ENCODE measurements at places on chromosomes 3 and 15.
A peak's percentile ranks its signal among the peaks of the same experiment; 100 is the strongest.

GRCh38 chr15:71385026-71385425, 269.8 kb downstream of the THSD4 start:
- DNase-seq: no peak

DNA sequence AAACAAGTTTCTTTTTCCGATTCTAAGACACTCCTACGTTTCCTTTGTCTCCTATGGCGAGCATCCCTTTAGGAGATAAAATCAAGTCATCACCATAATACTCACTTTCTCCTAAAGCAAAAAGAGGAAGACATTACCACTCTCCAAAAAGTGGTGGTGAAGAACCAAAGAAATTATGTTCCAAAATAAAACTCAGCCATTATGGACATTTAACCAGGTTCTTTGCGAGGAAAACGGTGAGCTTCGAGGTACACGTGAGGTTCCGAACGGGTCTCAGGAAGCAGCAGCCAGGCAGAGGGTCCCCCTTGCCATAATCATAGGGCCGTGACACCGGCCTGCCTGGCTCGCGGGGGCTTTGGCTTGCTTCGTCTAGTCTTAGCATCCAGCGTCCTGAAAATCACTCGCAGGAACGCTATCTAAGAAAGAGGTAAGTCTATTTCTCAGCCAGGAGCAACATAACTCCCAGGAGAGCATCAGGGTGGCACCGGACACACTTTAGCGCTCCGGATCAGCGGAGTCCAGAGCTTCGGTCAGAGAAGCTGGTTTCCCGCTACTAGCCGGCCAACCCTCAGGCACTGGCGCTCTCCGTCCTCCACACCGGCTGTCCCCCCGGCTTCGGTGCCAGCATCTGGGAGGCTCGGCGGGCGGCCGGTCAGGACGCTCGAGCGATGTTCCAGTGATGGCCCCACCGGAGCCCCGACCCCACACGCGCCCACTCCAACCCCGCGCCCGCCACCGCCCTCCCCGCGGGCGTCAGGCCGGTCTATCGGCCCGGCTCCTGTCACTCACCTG, 581 bp downstream of the IP6K1 start:
- no peak for DNase-seq

GRCh38 chr3:45937206-45938042, 5.8 kb upstream of the CXCR6 start:
- DNase-seq: no peak

DNA sequence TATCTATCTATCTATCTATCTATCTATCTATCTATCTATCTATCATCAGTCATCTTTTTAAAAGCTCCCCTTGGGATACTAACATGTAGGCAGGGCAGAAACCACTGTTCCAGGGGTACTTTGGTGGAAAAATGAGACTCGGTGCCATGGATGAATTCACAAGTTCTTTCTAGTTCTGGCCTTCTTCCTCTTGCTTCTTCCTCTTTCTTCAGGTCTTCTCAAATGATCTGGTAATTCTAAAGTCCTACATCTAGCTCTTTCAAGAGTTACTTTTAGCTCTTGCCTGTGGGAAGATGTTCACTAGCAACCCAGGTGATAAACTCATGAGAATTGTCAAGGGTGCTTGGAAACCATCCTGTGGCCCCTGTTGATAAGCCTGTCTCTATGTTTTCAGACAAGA, 168.5 kb upstream of the TBC1D5 start:
- DNase-seq: no peak

- DNase-seq: no peak
Observed at GRCh38 chr3:127140501-127141460, 52.1 kb upstream of the PRR23E start.

DNA sequence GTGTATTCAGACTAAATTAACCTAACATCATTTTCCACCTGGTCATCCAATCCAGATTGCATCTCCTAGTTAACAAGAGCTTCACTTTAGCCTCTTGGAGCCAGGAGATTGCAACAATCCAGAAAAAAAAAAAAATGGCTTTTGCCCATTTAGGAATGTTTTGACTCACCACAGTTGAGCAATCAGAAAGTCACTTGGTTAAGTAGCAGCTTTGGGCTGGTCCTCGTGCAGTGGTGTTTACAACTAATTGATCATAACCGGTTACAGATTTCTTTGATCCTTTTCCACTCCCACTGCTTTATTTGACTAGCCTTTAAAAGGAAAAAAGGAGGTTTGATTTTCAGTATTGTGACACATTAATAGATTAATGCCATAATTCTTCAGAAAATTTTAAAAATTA, 688.8 kb upstream of the CCDC54 start:
- DNase-seq: no peak

DNA sequence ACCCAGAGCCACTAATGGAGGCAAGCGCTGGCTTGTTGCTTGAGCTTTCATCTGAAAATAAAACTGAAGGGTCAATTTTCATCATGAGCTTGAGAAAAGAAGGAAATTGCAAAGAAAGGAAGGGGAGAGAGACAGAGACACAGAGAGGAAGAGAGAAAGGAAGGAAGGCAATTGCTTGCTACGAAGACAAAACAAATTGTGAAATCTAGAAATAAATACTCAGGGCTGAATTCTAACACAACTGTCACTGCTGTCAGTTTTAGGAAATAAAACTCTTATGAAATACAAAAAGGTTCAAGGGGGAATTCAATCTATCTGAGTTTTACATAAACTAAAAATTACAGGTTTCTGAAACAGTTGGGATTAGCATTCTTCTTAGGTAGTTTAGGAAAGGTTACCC, 36.7 kb downstream of the FOXP1 start:
- DNase-seq: no peak

DNA sequence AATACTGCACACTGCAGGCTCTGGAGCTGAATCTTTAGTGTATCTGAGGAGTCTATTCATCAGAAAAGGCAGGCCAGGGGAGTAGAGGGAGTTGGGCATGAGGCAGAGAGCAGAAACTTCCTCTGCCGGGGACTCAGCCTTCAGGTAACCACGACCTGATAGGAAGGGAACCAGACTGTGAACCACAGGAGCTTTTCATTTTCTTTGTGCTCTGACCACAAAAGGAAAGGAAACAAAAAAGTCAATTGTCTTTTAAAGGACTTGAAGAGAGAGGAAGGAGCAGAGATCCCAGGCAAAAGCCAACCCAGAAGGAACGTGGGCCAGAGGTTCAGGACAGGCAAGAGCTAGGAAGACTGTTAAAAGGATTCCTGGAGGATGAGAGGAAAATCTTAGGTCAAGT, 573.3 kb downstream of the EPHB1 start:
- DNase-seq: no peak

DNA sequence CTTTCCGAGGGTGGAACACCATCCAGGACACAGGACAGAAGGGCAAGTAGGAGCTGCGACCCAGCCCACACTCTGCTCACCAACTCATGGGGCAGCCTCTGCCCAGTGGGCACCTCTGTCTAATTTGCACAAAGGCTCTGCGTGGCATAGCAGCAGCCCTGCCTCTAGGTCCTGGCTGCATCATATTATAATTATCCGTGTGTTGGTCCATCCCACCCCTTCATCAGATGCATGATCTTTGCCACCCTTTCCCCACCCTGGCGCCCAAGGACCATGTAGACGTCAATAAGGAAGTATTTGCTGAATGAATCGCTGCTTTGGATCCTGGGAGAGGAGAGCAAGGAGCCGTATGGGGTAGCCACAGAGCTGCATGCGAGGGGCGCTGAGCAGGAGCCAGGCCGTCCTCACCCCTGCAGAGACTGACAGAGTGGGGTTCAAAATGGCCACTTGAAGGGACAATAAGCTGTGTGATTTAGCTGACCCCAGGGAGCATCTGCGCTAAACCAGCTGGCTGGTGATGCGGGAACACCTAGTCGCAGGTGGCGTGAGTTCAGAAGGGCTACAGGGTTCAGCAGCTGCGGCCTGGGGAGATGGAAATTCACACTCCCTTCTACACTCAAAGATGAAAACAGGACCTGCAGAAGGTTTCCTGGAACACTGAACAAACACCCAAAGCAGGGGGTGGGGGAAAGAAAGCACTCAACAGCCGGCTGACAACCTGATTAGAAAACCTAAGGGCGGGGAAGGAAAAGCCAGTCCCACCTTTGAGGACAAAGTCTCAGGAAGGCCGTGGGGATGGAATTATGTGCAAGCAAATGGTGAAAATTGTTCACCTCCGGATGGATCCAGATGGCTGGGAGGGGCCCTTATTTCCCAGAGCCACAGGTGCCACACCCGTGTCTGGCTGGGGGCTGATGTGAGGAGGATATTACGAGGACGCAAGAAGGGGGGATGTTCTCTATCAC, 6.4 kb downstream of the MGLL start:
- no peak for DNase-seq

DNA sequence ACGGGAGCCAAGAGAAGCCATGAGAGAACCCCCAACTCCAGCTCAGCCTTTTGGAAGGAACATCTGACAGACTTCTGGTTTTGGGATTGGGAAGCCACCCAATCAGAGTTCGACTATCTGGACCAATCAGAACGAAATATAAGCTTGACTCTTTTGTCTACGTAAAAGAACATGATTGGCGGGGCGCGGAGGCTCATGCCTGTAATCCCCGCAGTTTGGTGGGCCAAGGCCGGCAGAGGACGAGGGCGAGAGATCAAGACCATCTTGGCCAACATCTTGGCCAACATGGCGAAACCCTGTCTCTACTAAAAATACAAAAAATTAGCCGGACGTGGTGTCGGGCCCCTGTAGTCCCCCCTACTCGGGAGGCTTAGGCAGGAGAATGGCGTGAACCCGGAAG, 380.3 kb downstream of the TBL1XR1 start:
- DNase-seq: no peak

- DNase-seq: peak; percentile 32
Observed at GRCh38 chr3:128316481-128316891, 150.2 kb downstream of the DNAJB8 start.

DNA sequence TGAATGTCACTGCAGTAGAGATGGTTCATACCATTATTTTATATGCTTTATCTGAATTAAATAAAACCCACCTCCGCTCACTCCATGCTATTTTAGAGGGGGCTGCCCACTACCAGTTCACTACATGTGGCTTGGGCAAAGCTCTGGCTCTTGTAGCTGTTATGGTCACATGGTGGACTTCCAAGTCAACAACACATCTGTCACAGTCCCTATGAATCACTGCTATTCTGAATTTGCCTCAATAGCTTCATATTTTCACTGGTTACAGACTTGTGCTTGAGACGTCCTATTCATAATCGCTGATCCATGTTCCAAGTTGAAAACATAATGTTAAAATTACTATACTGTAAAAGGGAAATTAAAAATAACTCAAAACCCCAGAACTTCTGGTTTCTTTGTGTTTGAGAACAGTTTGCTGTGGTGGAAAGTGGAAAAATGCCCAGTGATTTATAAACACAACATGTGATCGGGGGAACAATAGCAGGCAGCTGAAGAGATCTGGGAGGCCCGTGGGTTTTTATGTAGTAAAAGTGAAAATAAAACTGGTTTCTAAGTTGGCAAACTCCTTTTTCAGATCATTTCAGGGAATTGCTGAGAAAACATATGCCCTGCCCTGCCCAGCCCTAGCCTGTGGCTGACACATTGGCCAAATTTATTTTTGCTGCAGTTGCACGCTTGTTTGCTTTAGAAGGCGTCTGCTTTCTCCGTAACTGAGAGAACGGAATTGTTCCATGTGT, 128.8 kb upstream of the PRR23C start:
- DNase-seq: no peak

- DNase-seq: no peak
Observed at GRCh38 chr3:14329116-14329830, 73.1 kb upstream of the SLC6A6 start.

DNA sequence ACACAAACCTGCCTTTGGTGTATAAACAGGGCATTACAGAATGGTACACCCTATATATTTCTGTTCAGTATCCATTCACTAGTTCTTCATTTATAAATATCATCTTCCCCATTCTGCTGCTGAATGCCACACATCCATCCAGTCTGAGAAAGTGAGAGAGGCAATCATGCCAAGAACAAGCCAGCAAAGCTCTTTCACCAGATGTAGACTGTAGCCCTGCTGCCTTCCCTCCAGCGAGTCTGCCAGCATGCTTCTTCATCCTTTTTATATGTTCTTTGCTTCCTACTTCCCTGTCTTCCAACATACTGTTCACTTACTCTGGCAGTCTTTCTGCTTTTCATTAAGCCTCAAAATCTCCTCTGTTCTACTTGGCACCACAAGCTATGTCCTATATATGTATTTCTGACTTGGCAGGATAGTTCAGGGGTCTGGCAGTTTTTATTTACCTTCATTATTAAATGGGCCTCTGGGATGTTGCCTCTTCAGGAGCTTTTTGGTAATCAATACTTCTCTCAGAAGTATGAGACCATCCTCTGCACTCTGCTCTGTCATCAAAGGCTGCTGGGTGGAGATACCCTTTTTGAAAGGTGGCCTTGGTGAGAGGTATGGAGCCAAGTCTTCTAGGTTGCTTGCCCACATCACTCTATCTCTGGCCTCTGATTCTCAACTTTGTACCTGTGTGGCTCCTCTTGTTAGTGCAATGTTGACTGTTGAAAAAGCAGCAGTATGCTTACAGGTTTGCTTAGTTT, 48.6 kb downstream of the CHP1 start:
- no peak for DNase-seq

DNA sequence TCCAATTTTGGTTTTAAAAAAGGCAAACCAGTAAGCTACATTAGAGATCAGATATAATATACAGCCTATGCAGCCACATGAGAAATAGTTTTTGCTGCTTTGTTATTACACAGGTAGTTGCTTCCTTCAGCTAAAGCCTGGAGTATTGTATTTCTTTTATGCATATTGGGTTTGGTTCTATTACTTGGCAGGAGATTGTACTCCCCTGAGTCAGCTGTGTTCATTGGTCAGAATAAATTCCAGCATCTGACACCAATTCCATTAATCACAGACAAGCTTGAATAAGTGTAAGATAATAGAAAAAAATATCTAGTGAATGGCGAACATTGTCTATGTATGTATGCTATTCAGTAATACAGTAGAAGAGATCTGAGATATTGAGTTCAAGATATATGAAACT, 26.1 kb upstream of the ZCWPW2 start:
- DNase-seq: no peak

GRCh38 chr3:113105093-113105449, 106.3 kb upstream of the BOC start:
- DNase-seq: no peak

- DNase-seq: no peak
Observed at GRCh38 chr3:64878362-64878761, 190.6 kb upstream of the ADAMTS9 start.

- DNase-seq: no peak
Observed at GRCh38 chr3:28907616-28908015, 373.3 kb upstream of the RBMS3 start.

DNA sequence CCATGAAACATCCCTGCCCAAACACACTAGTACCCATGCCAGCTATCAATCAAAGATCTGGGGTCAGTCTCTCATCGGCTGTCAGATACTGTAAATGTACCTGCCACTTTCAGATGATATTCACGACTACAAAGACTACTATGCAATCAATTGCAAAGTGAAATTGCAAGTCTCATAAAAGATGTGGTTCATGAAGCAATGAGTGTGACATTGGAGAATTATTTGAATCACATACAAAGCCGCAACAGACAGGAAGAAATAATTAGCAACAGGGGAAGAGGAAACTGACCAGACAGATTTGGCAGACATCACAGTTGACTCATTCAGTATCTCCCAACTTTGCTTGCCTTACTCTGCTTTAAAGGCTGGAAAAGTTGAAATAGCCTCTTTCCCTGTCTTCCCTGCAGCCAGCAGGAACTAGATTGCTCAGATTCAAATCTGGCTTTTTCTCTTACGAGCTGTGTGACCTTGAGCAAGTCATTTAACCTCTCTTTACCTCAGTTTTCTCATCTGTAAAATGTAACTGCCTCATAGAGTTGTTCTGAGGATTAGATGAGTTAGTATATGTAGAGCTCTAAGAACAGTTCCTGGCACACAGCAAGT, 95.7 kb upstream of the C3orf80 start:
- DNase-seq: no peak

Measured in activated naive CD4-positive, alpha-beta T cell (primary cell).